ENCODE measurements at places on chromosomes 3 and 15. TPM values are rescaled to one million over a fixed set of nuclear protein-coding genes. Genes with fewer than 3 reads are reported as not detected.

DNA sequence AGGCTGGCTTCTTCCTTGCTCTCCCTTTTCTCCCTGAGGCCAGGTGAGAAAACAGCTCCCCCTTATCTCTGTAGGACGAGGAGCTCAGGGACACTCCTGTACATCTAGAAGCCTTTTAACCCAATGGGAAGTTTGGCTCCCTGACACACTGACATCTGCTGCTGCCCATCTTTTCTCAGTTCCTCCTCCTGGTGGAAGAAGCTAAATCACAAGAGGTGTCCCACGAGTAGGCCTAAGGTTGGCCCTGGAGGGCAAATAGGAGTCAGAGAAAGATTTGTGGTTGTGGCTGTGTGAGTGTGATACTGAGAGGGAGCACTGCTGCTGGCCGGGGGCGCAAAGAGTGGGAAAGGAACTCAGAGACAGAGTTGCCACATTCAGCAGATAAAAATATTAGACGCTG, 49.5 kb downstream of the ARHGAP31 start:
- DNase-seq, result no peak

- DNase-seq, result no peak
These were observed 189.2 kb upstream of the LINGO1 start for GRCh38 chr15:77821959-77822256.

- no peak for DNase-seq
These were observed 81.9 kb upstream of the ADAMTSL3 start for GRCh38 chr15:83571820-83572707.

DNA sequence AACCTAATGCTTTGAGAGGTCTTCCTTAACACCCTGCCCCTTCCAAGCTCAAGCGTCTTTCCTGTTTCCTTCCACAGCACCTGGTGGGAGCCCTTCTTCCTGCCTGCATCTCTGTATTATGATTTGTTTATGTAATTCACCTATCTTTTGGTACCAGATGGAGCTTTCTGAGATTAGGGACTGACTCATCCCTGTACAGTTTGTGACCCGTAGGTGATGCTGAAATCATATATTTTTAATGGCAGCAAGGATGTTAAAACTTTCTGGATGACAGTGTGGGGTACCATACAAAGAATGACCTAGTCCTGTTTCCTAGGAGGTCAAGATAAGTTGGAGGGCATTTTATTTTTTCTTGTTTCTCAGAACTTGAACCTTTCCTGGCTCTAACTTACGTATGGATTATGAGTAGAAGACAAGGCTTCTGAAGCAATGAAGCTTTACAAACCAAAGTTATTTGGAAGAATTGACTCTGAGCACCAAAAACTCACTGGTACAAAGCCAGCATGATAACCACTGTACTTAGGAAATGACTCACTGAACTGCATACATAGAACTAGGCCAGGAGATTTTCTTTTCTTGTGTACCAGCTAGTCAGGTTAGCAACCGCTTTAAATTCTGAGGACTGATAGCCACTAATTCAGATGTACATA, 46.6 kb downstream of the HHLA2 start:
- DNase-seq, result no peak

ISLR gene
- 108 TPM for total RNA-seq

DNA sequence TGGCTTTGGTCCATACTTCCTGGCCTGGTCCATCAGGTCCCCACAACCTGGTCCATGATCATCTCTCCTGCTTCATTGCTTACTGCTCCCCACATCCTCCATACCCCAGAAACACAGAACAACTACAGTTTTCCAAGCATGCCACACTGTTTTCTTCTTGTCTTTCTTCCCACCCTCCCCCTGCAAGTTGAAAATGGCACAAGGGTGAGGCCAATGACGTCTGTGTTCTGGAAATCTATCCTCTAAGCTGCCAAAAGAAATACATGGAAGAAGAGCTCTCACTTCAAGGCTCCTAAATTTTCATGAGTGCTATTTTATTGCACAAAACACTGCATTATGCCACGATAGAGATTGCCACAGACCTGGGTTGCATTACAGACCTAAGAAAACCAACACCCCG, 404.4 kb downstream of the VPS13C start:
- DNase-seq, result no peak

AADAC gene
- 0.14 TPM for total RNA-seq

CLRN1 gene
- total RNA-seq, result not detected

- DNase-seq, result peak; percentile 85
These were observed 87.8 kb upstream of the RNU6-1 start for GRCh38 chr15:67927501-67928168.

GRCh38 chr15:81171286-81171685, 25.4 kb upstream of the IL16 start:
- no peak for DNase-seq

SMCO1 gene
- total RNA-seq, result not detected

DNA sequence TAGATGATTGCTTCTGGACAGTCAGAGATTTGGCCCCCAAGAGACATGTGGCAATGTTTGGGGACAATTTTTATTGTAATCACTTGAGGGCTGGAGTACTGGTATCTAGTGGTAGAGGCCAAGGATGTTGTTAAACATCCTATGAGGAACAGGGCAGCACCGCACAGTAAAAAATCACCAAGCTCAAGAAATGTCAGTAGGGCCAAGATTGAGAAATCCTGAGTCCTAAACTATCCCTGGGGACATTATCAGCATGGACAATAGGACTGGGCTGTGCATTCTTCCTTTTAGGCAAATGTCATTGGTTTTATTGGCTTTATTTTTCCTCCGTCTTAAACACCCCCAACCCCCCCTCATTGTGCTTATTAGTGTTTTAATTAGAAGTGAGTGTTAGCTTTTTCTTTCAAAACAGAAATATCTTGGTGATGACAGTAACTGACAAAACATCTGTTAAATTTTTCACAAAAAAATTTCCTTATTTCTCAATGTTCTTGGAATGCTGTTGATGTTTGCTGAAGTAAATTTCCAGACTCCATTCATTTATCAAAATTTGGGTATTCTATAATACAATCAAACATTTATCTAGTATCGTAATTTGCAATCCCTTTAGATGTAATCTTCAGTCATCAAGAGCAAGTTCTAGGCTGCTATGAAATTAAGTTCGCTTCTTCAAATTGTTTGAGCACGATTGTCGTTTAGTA, 944.4 kb downstream of the VGLL3 start:
- no peak for DNase-seq

- DNase-seq, result no peak
These were observed 159.5 kb upstream of the TBC1D5 start for GRCh38 chr3:17901893-17902292.

- DNase-seq, result no peak
These were observed 59.3 kb downstream of the MAP6D1 start for GRCh38 chr3:183766107-183766506.

- no peak for DNase-seq
These were observed 25.6 kb downstream of the PRR23E start for GRCh38 chr3:127218454-127218922.

All from posterior vena cava (tissue), 2 donors.